Hindlimb muscle (tissue), 1 donor: ENCODE measurements at places on chromosomes 12 and 14. TPM values are rescaled to one million over a fixed set of nuclear protein-coding genes. Genes with fewer than 3 reads are reported as not detected.

DNA sequence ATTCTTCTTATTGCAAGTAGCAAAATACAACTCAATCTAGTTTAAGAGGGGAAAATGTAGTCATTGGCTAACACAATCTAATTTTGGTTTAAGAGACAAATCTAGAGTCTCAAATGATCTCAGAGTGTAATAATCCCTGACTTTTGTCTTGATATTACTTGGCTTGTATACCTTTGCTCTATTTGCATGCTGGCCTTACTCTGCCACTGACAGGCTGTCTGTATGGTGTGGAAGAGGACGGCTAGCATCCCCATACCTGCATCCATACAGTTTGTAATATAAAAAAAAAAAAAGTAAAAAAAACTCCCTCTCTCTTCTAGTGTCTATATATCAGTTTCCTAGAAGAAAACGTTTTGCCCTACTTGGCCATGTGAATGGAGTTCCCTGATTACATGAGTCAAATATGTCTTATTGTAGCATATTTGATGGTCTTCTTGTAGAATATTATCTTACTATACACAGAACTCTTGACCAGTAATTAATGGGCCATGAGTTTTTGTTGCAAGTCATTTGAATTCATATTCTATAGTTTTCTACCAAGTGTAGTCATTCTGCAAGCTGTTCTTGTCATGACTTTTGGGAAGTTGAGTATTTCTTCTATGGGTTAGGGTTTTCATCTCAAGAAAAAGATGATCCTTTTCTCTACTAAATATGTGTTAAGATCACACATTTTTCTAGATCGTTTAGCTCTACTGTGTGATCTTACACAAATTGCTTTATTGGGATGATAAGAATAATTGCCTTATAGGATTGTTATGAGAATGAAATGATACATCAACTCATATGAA, 8.2 kb downstream of the HIF1A start:
- no peak for DNase-seq

- no peak for DNase-seq
These were observed 5.8 kb upstream of the EGLN3 start for GRCh38 chr14:33956640-33957039.

DNA sequence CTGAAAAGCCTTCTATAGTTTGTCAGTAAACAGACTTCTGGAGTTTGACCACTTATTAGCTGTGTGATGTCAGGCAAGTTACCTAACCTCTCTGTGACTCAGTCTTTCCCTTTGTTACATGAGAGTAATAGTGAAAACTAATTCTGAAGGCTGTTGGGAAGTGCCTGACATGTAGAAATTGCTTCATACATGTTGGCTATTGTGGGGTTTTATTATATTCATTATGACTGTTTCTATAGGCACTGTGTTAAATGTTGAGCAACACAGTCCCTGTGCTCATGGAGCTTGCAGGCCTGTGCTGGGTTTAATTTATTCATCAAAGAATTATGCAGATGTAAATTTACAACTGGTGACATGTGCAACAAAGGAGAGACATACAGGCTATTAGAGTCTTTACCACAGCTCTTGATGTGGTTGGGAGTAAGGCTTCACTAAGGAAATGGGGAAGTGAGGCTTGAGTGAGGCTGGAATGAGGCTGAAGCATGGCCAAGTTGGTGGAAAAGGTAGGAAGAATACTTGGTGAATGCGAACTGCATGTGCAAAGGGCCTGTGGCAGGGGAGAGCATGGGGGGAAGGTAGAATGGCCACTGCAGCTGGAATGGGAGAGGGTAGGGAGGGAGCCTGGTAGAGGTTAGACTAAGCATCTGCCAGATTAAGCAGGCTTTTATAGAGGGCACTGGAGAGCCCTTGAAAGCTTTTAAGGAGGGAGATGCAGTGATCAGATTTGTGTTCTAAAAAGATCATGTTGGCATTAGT, 236.4 kb upstream of the CRY1 start:
- DNase-seq = no peak

The GLT8D2 gene
- polyA plus RNA-seq = 40.1 TPM

GRCh38 chr12:107748472-107748871, 12.5 kb downstream of the PRDM4 start:
- DNase-seq = no peak

GRCh38 chr14:90603336-90603735, 206.5 kb downstream of the CALM1 start:
- DNase-seq = no peak

DNA sequence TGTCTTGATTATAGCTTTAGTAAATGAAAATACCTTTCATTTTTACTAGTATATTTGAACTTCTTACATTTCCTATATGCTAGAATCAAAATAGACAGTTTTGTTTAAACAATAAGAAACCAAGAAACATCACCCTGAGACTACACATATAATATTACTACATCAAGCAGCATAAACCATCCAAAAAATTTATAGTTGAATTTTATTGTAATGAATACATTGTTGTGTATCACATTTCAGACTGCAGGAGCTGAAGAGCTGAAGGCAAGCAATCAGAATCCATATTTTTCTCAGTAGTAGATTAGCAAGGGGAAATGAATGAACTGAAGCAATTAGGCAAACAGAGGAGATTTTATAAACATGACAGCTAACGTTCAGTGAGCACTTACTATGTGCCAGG, 379.2 kb downstream of the BTG1 start:
- no peak for DNase-seq

The TSHR gene
- 0.84 TPM for polyA plus RNA-seq

- DNase-seq = no peak
These were observed 17.0 kb downstream of the RHOF start for GRCh38 chr12:121776190-121777098.

The FAIM2 gene
- 10.3 TPM for polyA plus RNA-seq

GRCh38 chr14:22836301-22837113, at the start of gene MMP14:
Gene MMP14, plus strand, starts transcription at chr14:22836585. Its CDS starts 233 bp downstream, at chr14:22836818.
- DNase-seq = peak; percentile 87

DNA sequence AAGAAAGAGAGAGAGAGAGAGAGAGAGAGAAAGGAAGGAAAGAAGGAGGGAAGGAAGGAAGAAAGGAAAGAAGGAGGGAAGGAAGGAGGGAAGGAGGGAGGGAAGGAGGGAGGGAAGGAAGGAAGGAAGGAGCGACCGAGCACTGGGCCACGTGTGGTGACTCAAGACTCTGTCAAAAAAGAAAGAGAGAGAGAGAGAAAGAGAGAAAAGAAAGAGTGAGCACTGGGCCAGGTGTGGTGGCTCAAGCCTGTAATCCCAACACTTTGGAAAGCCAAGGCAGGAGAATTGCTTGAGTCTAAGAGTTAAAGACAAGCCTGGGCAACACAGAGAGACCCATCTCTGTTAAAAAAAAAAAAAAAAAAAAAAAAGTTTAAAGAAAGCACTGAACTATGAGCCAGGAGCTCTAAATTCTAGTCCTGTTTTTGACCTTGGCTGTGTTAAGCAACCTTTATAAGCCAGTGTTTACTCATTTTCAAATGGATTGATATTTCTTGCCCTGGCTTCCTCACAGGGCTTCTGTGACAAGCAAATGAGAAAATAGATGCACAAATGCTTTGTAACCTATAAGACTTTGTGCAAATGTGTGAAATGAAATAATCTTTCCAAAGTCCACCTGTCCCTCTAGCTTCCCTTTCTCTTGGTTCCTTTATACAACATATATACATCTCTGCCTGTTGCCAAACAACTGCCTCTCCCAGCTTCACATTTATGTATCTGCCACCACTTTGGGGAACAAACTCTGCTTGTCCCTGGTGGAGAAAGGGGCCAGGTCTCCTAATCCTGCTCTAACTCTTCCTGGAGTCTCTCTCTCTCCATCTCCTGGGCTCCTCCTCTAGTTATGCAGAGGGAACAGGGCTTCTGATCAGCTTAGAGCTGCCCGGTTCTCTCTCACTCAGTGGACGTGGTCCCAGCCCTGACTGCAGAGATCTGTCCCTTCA, 16.1 kb upstream of the PLEKHG6 start:
- no peak for DNase-seq

The HOXC10 gene
- 57.9 TPM for polyA plus RNA-seq

The TMEM253 gene
- 0.62 TPM for polyA plus RNA-seq

GRCh38 chr14:73025544-73025943, 1.4 kb downstream of the ZFYVE1 start:
- DNase-seq = no peak

DNA sequence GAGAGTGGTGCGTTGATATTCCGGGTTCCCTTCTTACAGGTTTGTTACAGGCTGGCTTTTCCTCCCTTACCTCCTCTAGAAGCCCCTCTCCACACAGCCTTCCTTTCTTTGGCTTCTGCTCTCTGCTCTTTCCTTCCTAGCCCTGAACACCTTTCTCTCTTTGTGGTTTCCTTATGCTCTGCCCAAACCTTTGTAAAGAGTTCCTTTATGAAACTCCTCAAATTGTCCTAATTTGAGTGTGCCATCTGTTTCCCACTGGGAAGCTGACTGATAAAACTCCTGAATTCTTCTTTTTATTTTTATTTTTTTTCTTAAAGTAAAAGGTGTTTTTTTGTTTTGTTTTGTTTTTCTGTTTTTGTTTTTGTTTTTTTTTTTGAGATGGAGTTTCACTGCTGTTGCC, 60.1 kb upstream of the OTX2 start:
- no peak for DNase-seq

GRCh38 chr14:80955416-80955941, at the start of gene TSHR:
Gene TSHR, plus strand, starts transcription at chr14:80955621. Its CDS starts 60 bp downstream, at chr14:80955681.
- DNase-seq = no peak

DNA sequence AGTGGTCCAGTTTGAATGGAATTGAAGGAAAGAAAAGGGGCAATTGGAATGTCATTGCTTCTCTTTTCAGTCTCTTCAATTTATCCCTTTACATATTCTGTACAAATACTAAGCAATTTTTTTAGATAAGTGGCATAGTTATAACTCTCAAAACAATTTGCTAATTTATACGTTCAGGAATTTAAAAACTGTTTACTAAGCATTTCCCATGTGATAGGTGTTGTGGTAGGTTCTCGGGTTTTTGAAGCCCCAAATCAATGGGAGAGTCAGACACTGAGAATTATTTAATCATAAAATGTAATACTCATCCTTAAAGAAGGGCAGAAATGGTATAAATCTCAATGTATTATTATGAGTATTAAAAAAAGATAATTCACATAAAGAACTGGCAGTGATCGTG, 197.1 kb downstream of the CNTN1 start:
- DNase-seq = no peak

- DNase-seq = peak; percentile 76
These were observed at the start of gene ACSS3 for GRCh38 chr12:81077686-81078441. Gene ACSS3, plus strand, starts transcription at chr12:81078079. Its CDS starts 42 bp downstream, at chr12:81078121.

The INHBE gene
- 0.90 TPM for polyA plus RNA-seq

DNA sequence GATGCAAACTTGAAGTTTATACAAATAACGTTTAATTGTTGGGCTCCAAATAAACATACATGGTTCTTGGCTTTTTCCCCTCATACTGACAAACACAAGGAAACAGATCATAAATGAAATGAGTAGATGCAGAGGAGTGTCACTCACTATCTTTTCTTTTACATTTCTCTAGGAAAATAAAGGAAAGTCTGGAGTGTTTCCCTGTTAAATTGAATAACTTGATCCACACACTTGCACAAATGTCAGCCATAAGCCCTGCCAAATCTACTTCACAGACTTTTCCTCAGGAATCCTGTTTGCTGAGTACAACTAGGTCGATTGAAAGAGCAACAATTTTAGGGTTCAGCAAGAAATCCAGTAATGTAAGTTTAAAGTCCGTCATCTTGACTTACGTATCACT, 175.3 kb downstream of the PLCZ1 start:
- peak; percentile 59 for DNase-seq

- no peak for DNase-seq
These were observed 26.2 kb upstream of the TCL1B start for GRCh38 chr14:95659990-95660385.

DNA sequence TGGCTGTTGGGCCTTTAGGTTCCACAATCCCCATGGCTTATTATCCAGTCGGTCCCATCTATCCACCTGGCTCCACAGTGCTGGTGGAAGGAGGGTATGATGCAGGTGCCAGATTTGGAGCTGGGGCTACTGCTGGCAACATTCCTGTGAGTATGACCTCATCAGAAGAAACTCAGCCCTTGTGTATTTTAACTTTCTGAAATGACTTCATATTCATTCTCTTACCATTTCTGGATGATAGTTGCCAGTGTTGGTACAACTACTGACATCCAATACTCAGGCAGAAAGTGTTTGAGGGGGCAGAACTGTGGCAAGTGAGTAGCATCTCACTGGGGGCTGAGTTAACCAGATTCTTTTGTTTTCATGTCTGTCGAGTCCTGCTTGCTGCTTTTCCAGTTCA, 2.3 kb downstream of the DAZAP2 start:
- DNase-seq = no peak

GRCh38 chr12:122081697-122082221, 3.2 kb downstream of the MLXIP start:
- DNase-seq = peak; percentile 72

DNA sequence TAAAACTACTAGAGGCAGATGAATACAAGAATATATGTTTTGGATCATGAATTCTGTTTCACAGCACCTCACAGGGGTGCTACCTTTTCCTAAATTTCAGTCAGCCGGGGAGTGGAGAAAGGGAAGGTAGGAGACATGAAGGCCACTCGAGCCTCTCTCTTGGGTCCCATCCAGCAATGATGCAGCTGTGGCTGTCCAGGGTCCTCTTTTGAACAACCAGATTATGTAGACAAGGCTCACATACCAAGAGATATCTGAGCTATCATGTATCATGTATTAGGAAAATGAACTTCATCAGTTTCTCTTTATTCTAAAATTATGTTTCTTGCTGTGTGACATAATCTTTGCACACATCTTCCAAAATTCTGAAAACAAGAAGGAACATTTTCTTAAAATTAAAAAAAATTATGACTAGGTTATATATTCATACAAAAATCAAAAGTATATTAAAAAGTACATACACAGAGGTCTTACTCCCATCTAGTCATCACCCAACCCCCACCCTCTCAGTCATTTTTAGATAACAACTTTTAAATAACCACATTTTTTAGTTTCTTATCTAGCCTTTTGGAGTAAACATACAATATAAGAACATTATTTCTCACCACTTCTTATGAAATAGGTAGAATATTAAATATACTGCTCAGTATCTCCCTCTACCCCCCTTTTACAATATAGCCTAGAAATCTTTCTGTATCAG, 88.7 kb downstream of the ACADS start:
- DNase-seq = no peak

GRCh38 chr14:60204843-60205774, 39.9 kb upstream of the DHRS7 start:
- DNase-seq = no peak

The COX8C gene
- 0.89 TPM for polyA plus RNA-seq

DNA sequence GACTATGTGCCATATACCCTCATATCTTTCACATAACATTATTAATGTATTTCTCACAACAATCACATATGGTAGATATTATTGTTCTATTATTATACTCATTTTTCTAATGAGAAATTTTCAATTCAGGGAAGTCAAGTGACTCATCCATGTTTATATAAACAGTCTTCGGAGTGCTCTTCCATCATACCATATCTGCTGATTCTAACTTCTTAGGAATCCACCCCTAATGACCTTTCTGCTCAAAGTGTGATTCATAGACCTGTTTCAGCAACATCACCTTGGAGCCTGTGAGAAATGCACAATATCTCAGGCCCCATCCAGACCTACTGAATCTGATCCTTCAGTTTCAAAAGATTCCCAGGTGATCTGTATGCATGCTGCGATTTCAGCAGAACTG, 39.8 kb upstream of the OVCH1 start:
- DNase-seq = no peak

DNA sequence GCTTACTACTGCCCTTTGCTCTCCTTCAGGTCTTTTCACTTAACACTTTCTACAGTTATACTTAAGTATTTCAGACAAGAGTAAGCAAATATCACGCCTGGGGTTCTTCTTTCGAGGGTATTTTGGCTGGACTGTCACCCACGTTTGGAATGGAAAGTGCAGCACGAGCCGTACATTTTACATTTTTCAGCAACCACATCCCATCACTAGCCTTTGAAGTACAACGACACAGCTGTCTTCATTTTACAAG, 349 bp upstream of the FAM177A1 start:
- peak; percentile 47 for DNase-seq

The HPD gene
- not detected for polyA plus RNA-seq

- DNase-seq = no peak
These were observed 24.0 kb upstream of the SLC38A1 start for GRCh38 chr12:46292754-46293402.
